Islet precursor cell (in vitro differentiated cells): ENCODE measurements at places on chromosomes 2 and 18.

DNA sequence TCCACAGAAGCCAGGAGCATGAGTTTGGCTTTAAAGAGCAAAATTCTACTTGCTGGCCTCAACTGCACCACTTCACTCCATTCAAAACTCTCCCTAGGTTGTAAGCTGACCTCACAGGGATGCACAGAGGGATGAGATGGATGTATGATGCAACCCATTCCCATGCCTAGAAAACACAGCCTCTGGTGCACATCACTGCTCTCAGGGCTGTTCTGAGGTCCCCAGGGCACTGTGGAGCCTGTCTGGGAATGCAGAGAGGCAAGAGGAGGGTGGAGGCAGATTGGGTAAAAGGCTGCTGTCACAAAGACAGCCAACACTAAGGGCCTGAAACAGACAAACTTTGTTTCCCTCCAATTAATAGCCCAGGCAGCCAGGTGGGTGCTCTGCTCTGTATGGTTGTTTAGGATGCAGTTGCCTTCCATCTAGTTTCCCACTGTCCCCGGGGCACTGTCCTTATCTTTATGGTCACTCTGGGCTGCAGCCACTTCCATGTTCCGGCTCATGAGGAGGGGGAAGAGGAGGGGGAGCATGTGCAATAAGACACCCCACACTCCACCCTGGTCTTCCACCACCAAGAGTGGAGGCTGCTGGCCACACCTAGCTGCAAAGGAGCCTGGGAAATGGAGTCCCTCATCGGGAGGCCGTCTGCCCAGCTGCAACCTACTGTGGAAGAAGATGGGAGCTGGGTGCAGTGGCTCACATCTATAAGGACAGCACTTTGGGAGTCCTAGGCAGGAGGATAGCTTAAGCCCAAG lies 7.0 kb downstream of the GPR45 start:
- peak; percentile 94 for DNase-seq

- DNase-seq = no peak
These were observed 506.7 kb downstream of the CMPK2 start for GRCh38 chr2:6358985-6359384.

GRCh38 chr18:11392980-11393885 lies 216.2 kb upstream of the SLC35G4 start:
- no peak for DNase-seq

DNA sequence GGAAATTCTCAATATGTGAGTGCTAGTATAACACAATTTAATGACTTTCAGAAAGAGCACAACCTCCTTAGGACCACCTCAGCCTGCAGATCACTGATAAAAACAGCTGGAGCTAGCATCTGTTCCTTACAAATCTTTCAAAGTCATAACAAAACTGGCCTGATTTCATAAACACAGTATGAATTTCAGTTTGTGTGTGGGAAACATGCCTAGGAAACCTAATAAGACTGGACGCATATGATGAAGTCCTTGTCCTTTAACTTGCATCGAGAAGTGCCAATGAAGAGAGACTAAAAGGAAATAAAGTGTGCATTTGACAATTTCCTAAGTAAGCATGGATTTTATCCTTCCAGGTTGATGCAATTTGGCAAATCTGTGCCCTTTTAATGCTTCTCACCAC lies 74.1 kb upstream of the KLHL14 start:
- DNase-seq = no peak

GRCh38 chr2:54692556-54692955 lies 30.9 kb upstream of the EML6 start:
- DNase-seq = no peak

DNA sequence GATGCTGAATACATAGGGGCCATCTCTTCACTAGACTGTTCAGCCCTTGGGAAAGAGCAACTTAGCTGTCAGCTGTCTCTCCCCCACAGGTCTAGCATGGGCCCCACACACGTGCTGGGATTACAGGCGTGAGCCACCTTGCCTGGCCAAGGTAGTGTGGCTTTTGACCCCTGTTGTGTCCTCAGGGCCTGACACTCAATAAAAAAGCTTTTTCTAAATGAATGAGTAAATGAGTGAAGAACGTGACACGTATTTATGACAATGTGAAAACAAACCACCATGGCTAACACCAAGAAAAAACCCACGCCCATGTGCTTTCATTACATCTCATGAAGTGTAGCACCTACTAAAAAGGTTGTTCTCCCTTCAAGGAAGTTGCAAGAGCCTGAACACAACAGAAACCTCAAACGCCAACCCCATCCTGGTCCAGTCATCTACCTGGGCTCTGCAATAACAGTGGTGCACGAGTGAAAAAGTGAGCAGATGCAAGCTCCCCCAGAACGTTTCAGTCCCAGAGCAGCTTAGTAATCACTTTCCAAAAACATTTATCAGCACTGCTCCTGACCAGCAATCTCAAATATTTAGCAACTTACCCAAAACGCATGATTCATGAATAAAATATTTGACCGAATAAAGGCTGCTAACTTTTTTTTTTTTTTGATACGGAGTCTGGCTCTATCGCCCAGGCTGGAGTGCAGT lies 3.4 kb downstream of the WDFY1 start:
- no peak for DNase-seq

GRCh38 chr18:66254121-66254520 lies 349.8 kb downstream of the CDH19 start:
- DNase-seq = no peak

- no peak for DNase-seq
These were observed 800 bp downstream of the TTC21B start for GRCh38 chr2:165952741-165953211.

- no peak for DNase-seq
These were observed 29.9 kb downstream of the TPGS2 start for GRCh38 chr18:36798738-36799473.

DNA sequence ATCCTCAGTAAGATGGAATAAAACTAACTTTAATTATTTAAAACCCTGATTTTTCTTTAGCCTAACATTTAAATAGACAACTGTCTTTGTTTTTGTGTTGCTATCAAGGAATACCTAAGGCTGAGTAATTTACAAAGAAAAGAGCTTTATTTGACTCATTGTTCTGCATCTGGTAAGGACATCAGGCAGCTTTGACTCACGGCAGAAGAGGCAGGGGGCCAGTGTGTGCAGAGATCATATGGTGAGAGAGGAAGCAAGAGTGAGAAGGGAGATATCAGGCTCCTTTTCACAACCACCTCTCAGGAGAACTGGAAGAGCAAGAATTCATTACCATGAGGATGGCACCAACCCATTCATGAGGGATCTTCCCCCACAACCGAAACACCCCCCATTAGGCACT lies 64.6 kb upstream of the TFPI start:
- DNase-seq = no peak

- DNase-seq = no peak
These were observed 274.4 kb downstream of the ERBB4 start for GRCh38 chr2:212264187-212264586.

DNA sequence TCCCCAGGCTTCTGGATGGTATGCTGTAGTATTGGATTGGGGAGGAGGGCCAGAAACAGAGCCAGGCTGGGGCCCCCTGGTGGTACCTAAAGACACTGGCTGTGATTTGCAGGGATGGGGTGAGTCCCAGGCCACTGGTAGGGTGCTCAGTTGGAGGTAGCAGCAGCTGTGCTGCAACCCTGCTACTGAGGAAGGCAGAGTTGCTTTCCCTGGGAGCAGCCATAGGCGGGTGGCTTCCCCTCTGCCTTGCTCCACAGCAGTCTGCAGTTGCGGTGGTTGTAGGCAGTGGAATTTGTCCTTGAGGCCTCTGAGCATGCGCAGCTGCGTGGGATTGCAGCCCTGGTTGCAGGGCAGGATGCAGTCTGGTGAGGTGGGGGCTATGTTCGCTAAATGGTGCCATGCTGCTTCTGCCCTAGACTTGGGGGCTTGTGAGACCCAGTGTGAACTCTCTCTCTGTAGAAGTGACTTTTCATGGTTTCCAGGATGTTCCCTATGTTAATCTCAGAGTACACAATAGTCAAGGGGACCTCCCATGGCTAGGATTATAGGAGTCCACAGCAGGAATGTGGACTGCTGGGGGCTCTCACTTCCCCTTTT lies 443.5 kb downstream of the XIRP2 start:
- peak; percentile 73 for DNase-seq

DNA sequence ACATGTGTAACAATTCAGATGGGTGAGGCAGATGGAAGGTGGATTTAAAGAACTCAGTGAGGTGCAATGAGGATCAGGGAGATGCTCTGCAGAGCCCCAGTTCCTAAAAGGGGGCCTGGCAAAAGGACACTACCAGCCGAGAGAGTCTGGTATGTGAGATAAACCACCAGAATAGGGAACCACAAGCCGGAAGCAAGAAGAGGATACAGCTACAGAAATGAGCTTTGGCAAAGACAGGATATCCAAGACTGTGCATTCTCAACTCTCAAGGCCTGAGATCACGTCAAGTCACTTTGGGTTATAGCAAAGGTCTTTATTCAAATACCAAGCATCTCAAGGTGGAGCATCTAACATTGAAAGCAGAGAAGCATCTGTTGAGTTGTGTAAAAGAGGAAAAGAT lies 293.5 kb downstream of the ARHGAP15 start:
- DNase-seq = no peak

- DNase-seq = no peak
These were observed 115.9 kb downstream of the HAUS1 start for GRCh38 chr18:46220116-46220515.

DNA sequence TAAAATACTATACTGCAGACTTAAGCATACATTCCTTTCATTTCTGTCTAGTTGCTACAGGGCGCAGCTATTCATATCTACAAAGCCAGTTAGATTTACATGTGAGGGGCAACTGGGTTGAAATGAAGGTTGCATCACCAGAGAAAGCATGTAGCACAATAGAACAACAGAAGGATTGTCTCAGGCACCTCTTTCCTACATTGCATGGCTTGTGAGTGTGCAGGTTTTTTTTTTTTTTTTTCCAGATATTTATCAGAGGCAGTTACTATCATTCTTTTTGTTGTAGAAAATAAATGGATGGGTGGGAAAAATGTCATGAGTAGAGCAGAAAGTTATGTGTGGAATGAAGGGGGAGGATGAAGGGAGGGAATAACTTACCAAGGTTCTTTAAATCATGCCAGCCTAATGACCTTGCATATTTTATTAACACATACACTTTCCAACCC lies 86.8 kb downstream of the ERBB4 start:
- peak; percentile 76 for DNase-seq

GRCh38 chr2:44778671-44779476 lies 162.6 kb upstream of the SIX3 start:
- DNase-seq = peak; percentile 25

- DNase-seq = no peak
These were observed 104.4 kb downstream of the CTIF start for GRCh38 chr18:48643262-48643661.

GRCh38 chr2:218367415-218368149 lies 10.9 kb downstream of the CATIP start:
- DNase-seq = peak; percentile 92

GRCh38 chr2:239604861-239605260 lies 204.0 kb upstream of the HDAC4 start:
- no peak for DNase-seq

DNA sequence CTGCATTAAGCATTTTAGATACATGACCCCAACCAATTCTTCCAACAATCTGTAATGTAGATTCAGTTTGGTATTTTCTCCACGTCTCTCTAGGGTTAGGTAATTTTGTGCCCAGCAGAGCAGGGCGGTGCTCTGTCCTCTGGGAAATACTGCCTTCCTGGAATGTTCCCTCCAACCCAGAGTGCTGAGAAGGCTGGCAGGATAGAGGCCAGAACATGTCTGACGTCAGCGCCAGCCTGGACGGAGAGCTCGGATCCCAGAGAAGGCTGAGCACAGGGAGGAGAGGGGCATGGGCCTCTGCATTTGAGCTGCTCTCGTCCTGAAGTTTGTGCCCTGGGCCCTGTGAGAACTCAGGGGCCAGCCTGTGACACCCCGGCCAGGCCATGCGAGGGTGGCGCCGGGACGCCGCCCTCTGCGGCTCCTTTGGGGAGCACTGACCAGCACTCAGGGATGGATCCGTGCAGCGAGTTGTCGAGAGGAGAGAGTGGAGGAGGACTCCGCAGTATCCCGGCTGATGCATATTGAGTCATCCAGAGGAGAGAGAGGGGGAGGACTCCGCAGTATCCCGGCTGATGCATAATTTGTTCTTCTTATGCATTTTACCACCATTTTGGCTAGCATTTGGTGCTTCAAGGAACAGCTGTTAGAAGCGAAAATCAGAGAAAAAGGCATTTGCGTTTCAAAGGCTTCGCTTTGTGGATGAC lies 80.0 kb upstream of the PXDN start:
- no peak for DNase-seq

DNA sequence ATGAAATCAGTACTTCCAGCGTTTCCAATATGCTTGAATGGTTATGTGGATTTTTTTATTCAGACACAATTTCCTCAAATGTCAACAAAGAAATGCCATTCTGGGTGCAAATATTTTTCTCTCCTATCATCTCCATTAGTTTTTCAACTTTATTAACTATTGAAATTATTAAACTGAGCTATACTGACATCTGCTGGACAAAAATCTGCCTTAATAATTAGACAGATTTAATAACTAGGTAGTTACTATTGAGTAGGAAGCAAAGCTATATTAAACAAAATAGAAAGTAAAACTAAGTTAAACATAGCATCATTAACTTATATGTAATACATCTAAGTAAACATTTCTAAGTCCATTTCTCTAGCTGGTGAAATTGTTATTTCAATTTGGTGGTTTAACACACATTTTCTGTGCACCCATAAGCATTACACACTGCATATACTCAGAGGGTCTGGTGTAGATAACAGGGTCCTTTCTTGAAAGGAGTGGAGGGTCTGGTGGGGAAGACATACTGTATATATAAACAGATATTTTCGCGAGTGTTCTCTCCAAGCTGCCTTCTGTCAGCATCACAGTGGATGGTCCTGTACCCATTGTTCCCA lies 77.0 kb downstream of the LANCL1 start:
- no peak for DNase-seq

DNA sequence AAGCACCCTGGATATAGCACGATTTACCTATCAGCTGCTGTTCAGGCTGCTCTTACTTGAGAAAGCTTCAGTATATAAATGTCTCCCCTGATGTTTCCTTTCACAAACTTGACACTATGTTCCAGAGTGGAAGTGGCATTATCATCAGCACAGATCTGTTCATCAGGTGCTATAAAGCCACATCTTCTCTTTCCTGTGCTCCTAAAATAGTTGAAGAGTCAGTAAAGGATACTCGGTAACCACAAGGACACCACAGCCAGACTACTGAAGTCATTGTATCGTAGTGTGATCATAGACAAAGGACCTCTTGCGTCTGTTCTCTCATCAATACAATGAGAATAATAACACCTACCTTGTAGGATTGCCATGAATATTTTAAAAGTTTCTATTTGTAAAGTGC lies 841.0 kb upstream of the CELF4 start:
- DNase-seq = no peak

- DNase-seq = peak; percentile 85
These were observed 510.5 kb upstream of the TNP1 start for GRCh38 chr2:217370391-217370790.

DNA sequence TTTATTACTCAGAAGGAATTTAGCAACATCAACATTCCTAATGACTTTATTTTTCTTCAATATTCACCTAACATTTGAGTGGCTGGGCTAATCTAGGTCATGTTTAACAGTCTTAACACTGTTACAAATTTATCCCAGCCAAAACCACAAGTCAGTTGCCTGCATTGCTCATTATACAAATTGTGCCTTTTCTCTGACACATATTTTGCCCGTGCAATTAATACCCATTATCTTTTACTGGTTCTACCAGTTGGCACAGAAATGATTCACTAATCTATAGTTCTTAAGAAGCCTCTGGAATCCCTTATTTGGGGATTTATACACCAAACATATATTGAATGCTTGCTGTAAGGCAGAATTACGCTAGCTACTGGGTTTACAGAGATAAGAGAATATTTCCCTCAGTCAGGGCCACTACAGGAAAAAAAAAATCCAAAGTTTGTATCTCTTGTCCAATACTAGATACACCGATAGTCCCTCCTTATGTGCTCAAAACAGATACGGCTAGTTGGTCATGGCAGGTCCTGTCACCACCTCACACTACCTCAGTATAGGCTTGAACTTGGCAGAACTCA lies 46.3 kb downstream of the ZCCHC2 start:
- DNase-seq = no peak
